T-helper 17 cell (primary cell): ENCODE measurements at places on chromosomes 2 and 18.
A peak's percentile ranks its signal among the peaks of the same experiment; 100 is the strongest.

DNA sequence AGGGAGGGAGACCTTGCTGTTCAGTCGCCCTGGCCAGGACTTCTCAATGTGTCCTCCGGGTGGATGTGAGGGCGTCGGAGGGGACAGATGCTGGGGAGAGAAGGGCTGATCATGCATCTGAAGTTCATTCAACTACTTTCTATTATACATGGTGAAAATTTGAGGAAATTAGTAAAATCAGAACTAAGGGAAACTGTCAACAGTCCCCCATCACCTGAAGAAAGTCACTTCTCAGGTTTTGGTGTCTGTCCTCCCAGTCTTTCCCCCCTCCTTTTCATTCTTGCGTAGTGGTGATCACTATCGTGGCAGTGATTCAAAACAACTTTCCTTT lies 17.4 kb upstream of the ACKR3 start:
- no peak for DNase-seq

GRCh38 chr18:69402533-69402989 lies 1.9 kb downstream of the DOK6 start:
- DNase-seq: no peak

DNA sequence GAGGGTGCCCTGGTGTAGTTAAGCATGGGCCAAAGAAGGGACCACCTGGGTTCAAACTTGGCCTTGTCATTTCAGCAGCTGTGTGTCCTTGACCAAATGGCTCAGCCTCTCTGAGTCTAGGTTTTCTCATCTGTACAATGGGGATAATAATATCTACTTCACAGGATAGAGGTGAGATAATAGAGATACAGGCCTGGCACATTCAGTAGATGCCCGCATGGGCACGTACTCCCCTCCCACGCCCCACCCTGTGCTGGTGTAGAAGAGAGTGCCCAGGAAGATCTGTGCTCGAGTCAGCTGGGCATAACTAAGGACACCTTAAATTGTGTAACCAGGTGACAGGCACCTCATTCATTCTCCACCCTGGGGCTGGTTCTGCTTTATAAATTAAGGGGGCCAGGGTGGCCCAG lies 8.4 kb upstream of the TMEM185B start:
- DNase-seq: no peak

DNA sequence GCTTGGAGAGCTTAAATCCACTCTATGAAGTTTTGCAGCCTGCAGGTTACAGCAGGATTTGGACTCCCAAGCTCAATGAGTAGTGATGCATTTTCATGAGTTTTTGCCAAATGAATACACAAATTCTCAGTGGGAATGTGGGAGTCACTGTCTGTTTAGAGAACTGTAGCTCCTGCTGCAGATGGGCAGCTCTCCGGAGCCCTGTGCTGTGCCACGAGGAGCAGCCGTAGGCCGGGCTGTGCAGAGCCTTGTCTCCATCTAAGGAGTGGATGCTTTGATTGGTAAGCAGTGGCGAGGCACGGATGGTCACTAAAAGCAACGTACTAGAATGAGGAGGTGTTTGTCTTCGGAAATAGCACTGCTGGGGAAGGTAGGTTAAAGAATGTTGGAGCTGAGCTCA lies 96.0 kb upstream of the NFATC1 start:
- no peak for DNase-seq

DNA sequence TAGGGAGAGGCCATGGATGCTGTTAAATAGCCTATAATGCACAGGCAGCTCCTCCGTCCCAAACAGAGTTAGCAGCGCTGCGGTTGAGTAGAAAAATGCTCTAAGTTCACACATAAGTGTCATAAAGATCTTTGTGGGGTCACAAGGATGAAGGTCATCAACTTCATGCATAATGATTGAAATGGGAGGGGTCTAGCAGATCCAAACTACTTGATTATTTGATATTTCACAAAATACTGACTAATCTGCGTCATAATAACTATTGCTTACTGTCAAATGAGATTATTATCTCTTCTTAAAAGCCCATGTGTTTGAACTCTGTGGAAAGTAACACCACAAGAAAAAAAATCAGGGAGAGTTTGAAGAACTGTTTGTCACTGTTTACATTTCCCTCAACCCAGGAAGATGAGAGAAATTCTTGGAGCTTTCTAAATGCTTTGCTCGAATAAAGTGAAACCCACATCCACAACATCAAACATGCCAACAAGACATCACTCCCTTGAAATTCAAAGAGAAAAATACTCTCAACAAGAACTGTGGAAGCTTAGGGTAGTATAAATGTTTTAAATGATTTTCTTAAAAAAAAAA lies 50.5 kb upstream of the CREB1 start:
- no peak for DNase-seq

DNA sequence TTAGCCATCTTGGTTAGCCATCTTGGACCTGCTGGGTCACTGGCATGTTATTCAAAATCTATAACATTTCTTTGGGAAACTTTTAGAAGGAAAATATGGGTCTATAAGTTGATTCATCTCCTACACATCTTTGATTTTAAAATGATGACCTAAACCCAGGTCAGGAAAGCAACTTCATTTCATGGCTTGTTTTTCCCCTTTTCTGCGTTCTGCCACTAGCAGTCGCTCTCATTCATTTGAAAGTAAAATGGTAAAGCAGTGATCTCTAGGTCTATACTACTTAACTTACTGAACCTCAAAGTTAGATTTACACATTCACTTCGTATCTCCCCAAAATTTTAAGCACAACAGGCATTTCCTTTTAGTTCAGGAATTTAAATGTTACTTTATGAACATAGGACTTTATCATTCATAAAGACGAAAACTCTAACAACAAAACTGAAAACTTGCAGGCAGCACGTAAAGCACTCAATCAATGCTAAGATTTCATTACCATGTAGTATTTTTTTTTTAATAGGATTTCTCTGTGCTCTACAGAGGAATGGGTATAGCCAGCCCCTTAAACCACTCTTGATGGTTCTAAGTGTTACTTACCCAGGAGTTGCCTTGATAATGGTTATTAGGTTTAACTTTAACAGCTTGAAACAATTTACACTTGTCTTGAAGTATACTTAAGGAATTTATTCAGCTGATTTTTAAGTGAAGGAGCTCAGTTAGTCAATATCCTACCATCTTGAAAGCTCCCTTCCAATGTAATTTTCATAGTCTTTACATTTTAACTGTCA lies 62.5 kb downstream of the GORASP2 start:
- DNase-seq: no peak

DNA sequence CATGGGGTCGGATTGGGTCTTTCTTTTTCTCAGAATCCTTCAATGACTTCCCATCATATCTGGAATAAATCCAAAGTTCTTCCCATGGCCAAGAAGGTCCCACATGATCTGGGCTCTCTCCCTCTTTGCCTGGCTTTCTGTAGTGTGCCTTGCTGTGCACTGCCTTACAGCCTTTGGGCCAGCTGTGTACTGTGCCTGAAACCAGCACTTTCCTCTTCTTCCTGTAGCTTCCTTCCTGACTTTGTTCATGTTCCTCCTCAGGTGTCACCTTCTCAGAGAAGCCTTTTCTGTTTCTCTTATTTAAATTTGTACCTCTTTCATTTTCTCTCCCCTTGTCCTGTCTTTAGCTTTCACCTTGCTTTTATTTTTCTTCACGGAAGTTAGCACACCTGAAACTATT lies 4.3 kb upstream of the CDCA7 start:
- DNase-seq: no peak

GRCh38 chr2:156325688-156326525 lies 6.6 kb downstream of the NR4A2 start:
- no peak for DNase-seq

GRCh38 chr18:8504424-8504823 lies 104.8 kb upstream of the RAB12 start:
- no peak for DNase-seq

DNA sequence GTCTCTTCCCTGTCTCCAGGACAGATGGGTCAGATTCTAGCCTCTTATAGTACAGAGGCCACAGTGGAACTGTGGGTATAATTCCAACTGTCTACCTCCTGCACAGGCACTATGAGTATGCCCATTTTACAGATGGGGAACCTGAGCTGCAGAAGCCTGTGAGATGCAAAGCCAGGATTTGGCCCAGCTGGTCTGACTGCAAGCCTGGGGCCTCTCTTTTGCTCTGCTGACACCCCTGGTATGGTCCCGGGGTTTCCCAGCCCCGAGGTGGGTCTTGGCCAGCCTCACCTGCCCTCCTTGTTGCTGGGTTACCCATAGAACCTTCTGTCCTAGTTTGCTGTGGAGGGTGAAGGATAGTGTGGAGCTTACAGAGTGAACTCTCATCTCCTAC lies 9.8 kb downstream of the HS6ST1 start:
- peak; percentile 1 for DNase-seq

DNA sequence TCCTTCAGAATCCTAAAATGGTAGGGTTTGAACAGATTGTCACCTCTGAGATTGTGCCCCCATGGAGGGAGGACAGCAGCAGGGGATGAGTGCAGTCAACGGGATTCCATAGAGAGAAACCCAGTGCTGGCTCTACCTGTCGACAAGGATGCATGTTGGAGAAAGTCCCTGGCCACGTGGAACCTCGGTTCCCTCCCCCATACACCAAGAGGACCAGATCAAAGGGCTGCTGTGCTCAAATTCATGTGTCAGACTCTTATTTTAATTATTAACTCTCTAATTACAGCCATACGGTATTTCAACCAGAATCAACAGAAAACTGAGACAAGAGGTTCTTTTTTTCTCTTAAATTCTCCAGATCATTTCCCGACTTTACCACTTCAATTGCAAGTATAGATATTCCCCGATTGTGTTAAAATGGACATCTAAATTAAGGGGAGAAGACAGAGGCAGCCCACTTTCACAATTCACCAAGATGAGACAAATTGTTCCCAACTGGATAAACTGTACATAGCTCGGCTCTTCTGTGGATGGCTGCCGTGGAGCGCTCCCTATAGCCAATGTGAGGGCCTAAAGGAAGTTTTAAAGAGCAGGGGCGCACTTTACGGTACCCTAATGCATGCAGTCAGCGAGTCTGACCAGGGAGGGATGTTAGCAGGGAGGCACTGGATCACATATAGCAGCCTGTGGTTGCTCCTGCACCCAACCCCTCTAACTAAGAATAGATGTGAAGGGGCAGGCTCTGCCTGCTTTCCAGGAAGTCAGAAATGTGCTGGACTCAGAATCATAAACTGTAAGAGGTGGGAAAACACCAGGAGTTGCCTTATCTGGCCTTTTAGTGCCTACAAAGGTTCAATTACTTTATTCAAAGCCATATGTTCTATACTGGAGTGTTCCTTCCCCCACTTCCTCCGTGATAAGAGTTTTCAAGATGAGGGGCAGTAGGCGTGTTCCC lies 123.1 kb downstream of the CACNB4 start:
- DNase-seq: no peak

DNA sequence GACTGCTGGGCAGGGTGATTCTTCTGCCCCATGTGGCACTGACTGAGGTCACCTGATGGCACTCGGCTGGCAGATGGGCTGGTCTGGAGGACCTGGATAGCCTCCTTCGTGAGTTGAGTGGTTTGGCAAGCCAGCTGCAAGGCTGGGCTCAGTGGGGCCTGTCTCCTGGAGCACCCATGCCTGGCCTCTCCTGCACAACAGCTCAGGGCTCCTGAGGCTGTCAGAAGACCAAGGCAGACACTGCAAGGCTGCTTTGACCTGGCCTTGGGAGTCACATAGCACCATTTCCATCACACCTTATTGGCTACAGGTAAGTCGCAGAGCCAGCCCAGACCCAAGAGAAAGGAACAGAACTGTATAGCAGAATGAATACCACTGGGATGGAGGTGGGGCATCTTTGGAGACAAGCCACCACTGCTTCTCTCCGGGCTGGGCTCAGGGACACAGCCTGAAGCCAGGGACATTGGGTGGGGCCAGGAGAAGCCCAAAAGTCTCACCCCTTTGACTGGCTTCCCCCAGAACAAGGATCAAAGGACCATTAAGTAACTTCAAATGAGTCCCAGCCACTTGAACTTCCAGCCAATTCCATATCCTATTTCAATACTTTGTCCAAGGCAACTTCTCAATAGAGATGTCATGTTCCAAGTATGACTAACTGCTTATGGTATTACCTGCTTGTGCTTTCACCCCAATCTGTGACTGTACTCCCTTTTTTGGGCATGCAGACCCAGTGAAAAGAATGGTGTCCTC lies 156.3 kb downstream of the CABLES1 start:
- no peak for DNase-seq

GRCh38 chr18:8721716-8722115 lies 16.4 kb downstream of the MTCL1 start:
- no peak for DNase-seq

GRCh38 chr2:209076151-209076550 lies 347.7 kb upstream of the MAP2 start:
- no peak for DNase-seq

GRCh38 chr2:233486778-233487552 lies 79.6 kb downstream of the USP40 start:
- no peak for DNase-seq

DNA sequence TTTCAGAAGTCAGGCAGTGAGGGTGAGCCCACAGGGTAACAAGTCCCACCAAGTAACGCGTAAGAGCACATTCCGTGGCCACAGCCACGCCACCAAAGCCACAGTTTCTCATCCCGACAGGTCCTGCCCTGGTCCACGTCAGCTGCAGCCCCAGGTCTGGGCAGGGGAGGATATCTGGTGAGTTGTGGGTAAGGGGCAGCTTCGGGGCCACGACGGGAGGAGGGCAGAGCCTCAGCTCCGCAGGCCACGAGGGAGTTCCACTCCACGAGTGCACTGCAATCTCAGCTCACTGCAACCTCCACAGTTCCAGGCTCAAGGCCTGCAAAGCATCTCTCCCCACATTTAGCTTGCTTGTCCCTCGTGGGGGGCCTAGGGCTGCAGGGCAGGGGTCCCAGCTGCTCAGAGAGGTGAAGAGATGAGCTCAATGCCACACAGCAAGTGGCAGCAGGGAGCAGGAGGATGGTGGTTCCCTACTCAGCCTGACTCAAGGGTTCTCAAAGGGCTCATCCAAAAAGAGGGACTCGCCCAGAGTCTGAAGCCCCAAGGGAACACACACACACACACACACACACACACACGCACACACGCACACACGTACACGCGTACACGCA lies 12.5 kb downstream of the SNORC start:
- DNase-seq: no peak

DNA sequence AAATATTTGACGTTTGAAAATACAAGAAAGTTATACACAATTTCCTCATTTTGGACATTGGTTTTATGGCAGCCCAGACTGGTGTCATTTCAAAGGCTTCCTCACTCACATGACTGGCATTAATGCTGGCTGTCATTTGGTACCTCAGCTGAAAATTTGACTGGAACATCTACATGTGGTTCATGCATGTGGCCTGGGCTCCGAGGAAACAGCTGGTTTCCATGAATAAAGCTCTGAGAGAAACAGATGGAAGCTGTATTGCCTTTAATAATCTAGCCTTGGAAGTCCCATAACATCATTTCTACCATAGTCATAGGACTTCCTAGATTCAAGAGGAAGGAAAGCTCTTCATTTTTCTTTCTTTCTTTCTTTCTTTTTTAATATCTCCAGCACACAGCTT lies 42.9 kb upstream of the RIT2 start:
- no peak for DNase-seq

DNA sequence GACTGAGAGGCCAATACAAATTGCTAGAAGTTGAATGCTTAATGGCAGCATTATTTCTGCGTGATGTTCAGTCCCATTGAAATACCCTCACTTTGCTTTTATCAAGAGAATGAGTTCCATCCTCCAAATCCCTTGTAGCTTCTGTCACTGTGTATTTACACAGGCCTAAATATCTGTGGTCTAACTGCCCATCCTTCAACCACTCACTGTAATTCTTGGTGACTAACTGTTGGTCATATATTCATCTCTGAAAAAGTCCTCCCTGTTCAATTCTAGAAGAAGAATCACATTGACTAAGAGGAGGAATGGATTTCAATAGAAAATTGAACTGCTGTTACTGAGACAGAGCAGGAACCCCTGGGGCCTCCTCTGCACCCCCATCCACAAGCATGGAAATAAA lies 74.2 kb upstream of the L3MBTL4 start:
- no peak for DNase-seq
